ENCODE measurements at places on chromosomes 5 and 9. TPM values are rescaled to one million over a fixed set of nuclear protein-coding genes. Genes with fewer than 3 reads are reported as not detected.

ZNF474 gene
- total RNA-seq: 2.2 TPM

DNA sequence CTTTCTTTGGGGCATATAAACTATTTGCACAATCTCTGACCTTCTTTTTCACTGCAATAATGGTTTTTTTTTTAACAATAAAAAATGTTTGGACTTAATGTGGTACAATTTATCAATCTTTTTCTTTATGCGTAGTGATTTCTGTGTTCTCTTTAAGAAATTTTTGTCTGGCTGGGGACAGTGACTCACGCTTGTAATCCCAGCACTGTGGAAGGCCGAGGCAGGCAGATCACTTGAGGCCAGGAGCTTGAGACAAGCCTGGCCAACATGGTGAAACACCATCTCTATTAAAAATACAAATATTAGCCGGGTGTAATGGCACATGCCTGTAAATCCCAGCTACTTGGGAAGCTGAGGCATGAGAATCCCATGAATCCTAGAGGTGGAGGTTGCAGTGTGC lies 72.3 kb downstream of the STK32A start:
- no peaks in the 10 kb centered on the region for H3K27me3 ChIP-seq
- peaks cover 11% of the 10 kb centered on the region for H3K4me1 ChIP-seq
- H3K27ac ChIP-seq: no peak overlapping the region
- no peak overlapping the region for H3K4me3 ChIP-seq

DNA sequence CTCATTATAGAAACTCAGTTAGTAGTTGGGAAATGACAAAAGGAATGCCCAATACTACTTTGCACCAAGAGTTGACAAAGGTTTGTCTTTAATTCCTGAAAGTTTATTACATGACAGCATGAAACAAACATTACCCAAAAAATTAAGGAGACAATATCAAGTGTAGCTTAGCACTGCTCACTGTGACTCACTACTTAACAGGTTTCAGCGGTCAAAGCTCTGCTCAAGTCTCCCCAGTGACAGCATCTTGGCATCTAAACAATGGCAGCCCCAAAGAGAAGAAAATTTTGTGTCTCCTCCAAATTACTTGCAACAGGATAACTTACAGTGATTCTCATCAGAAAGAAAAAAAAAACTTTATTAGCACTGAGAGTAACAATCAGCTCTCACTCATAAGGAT lies 1030.2 kb downstream of the EFNA5 start:
- no peak for DNase-seq
- H3K27me3 ChIP-seq: no peaks in the 10 kb centered on the region
- no peaks in the 10 kb centered on the region for H3K4me1 ChIP-seq
- no peaks in the 10 kb centered on the region for H3K36me3 ChIP-seq

DNA sequence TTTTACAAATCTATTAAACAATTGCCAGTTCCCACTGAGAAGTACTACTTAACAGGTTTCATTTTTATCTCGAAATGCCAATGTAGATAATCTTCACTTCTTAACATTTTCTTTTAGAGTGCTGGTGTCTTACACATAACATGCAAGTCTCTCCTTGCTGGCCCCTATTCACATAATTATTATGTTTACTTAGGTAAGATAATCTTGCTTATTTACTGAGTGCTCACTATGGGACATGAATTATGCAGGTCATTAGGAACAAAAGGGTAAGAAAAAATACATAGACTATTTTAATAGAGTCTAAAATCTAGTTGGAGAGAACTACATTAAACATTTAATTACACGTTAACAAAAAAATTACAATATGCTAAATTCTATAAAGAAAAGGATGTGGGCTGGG lies 328.4 kb downstream of the PRR16 start:
- H3K27me3 ChIP-seq: no peaks in the 10 kb centered on the region
- no peak overlapping the region for H3K27ac ChIP-seq
- no peaks in the 10 kb centered on the region for H3K36me3 ChIP-seq
- no peak for DNase-seq
- H3K4me3 ChIP-seq: no peak overlapping the region

- H3K27me3 ChIP-seq: no peaks in the 10 kb centered on the region
- H3K4me1 ChIP-seq: peaks cover 42% of the 10 kb centered on the region
- DNase-seq: no peak
Measured at GRCh38 chr5:139676406-139676805, 28.3 kb downstream of the CXXC5 start.

DNA sequence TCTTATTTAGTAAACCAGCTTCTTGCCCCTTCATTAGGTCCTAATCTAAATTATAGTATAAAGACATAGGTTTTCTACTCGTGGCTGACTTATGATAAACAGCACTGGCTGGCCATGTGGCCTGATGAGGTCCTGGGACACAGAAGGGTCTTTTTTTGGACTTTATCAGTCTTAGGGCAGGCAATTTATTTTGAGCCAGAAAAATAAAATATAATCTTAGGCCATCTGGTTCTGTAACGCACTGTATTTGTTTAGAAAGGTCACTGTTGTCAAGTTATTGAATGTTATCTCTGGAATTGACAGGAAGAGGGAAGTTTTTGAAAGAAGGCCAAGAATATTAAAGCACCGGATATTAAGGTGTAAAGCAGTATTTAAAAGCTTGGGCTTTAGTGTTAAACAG lies 53.9 kb downstream of the RFX3 start:
- peaks cover 9% of the 10 kb centered on the region for H3K4me1 ChIP-seq
- no peak overlapping the region for H3K27ac ChIP-seq
- no peaks in the 10 kb centered on the region for H3K36me3 ChIP-seq
- no peak overlapping the region for H3K4me3 ChIP-seq
- DNase-seq: no peak

GRCh38 chr5:141100243-141100805 lies at the start of gene PCDHB3:
TSS of gene PCDHB3 (plus strand) at chr5:141100473. CDS start at chr5:141100650, 177 bp downstream.
- peak; percentile 45 for DNase-seq
- H3K36me3 ChIP-seq: no peaks in the 10 kb centered on the region
- no peak within 1 kb of the TSS for H3K27ac ChIP-seq
- H3K4me1 ChIP-seq: no peaks in the 10 kb centered on the region
- H3K27me3 ChIP-seq: no peaks in the 10 kb centered on the region

DNA sequence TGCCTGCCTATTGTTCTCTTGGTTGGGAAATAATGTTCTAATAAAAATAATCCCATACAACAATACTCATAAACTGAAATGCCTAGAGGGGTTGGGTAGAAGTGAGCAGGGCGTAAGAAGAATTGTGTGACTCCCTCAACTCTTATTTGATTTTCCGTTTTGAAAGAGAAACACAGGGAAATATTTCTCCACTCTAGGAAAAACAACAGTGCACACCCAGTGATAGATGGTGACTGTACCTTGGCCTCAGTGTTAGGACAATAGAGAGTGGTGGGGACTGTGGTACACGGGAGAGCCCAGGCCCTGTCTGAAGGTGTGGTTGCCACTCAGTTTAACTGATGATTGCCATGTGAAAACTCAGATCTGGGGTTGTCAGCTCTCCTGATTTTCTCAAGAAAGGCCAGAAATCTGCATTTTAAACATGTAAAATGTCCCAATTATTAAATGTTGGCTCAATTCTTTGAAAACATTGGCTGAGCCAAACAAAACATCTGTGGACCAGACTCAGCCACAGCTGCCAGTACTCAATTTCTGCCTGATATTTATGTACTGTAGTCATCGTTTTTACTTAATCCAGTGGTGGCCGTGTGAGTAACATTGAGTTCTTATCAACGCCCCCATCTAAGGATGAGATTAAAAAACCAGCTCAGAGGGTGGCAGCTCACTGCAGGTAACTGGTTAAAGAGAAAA lies 103.8 kb upstream of the ZNF618 start:
- no peaks in the 10 kb centered on the region for H3K36me3 ChIP-seq
- peaks cover 11% of the 10 kb centered on the region for H3K27me3 ChIP-seq
- DNase-seq: no peak

DNAJB5 gene
- total RNA-seq: 6.0 TPM

- H3K4me3 ChIP-seq: no peak overlapping the region
- no peaks in the 10 kb centered on the region for H3K27me3 ChIP-seq
- peaks cover 57% of the 10 kb centered on the region for H3K36me3 ChIP-seq
Measured at GRCh38 chr9:87667164-87667738, 58.7 kb upstream of the CTSL start.

DNA sequence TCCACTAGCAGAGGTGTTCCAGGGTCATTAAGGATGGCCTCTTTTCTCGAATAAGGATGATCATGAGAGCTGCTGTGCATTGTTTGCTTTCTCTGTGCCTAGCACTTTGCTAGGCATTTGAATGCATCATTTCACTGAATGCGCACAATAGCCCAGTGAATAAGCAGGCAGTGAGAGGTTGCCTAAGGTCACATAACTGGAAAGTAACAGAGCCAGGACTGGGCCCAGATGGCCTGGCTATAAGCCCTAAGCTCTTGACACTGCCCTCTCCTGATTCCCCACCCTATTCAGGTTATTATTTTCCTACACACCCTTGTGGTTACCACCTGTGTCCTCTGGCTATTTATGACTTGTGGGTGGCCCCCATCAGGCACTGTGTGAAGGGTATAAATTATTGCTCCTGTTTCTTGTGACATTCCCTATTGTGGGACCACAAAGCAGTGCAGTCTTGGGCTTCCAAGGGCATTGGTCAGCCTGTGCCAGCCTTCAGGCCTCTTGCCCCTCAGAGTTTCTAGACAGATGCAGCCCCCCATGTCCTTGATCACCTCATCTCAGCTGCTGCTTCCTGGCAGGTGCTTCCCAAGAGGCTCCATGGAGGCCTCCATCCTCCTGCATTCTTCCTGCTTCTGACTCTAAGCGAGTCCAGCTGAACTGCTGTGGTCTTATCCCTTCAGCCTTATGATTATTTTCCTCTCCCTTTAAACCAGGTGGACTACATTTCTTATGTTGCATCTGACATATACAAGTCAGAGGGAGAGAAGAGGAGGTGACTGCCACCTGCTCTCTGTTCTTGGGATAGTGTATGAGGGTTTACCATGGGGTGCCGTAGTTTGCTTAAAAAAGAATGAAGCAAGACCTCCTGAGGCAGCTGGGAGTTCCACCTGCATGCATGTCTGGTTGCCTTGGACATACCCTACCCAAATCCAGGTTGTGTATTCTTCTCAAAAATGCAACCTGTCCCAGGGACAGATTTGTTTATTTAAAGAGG lies 47.6 kb downstream of the ANGPTL2 start:
- no peak for DNase-seq
- H3K36me3 ChIP-seq: no peaks in the 10 kb centered on the region
- H3K4me1 ChIP-seq: peaks cover 34% of the 10 kb centered on the region
- H3K27me3 ChIP-seq: no peaks in the 10 kb centered on the region
- no peak overlapping the region for H3K27ac ChIP-seq
